ENCODE measurements at places on chromosomes 6 and 20.

- DNase-seq: no peak
Measured at GRCh38 chr20:708956-709355, 33.4 kb upstream of the SCRT2 start.

DNA sequence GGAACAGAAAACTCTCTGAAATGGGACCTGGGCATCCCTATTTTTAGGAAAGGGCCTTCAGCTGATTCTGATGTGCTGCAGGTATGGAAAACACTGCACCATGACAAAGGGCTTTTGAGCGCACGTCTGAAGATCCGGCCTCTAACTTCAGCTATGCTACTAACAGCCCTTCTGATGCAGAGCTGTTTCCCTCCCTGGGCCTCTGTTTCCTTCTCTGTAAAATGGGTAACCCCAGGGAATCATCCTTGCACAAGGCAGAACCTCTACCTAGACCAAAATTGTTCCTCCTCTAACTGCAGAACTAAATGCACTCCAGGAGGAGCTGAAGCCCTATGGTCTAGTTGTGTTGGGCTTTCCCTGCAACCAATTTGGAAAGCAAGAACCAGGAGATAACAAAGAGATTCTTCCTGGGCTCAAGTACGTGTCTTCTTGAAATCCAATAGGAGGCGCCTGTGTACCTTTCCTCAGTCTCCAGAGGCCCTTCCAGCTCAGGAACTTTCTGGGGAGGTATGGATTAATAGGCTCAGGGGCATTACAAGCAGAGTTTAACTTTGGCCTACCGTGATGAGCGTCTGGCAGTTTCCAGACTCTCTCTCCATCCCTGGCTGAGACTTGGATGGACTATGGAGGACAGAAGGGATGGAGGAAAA, 5.9 kb downstream of the GPX5 start:
- DNase-seq: no peak

DNA sequence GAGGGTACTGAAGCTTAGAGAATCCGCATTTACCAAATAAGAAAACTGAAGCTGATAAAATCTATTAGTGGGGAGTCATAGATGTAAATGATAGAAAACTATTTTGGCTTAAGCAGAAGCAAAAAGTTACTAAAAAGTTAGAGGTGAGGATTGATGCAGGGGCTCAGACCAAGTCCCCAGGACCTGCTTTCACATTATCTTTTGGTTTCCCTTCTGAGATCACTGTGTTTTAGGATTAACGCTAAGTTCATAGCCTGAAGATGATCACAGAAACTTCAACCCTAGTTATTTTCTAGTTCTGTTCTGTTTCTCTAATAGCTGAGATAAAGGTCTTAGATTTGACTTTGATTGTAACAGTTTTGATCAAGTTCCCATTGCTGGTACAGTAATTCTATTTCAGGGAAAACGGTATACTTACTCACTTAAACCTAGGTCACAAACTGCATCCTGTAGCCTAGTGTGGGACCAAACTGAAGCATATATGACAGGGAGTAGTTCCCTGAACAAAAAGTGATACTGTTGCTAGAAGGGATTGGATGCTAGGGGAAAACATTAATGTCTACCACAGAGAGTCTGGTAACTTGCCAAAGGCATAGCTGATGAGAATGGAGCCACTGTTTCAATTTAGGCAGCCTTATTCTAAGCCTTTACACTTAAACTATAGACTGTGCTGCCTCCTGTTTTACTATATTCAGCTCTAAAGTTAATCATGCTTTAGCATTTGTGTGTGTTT, 13.1 kb downstream of the CYB5R4 start:
- DNase-seq: no peak

- DNase-seq: no peak
Measured at GRCh38 chr6:28462401-28462800, 19.1 kb upstream of the ZSCAN23 start.

GRCh38 chr6:82862543-82862942, 203.1 kb downstream of the UBE3D start:
- no peak for DNase-seq

- DNase-seq: no peak
Measured at GRCh38 chr6:134619077-134619476, 301.2 kb upstream of the SGK1 start.

- DNase-seq: no peak
Measured at GRCh38 chr6:104312851-104313250, 546.9 kb downstream of the HACE1 start.

DNA sequence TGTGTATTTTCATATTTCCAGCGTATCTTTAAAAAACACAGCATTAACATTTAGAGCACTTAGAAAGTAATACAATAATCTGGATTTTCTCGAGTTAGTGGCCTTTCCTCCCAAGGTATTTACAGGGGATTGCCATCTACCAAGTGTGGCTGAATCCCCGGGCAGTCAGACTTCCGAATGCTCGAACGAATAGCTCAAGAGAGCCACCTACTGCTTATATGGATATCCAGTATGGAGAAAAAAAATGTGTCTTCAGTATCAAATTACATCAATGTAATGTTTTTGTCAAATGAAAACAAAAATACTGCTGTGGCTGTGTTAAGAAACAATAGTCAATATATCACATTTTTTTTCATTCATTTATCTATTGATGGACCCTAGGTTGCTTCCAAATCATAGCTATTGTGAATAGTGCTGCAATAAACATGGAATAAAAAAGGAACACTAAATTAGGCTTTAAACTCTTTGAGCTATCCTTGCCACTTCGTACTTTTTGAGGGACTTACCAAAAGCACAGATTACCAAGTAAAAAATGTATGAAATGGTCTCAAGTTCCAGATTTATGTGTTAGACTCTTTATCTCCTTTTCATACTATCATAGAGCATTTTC, 654.5 kb upstream of the PTCHD4 start:
- DNase-seq: no peak

DNA sequence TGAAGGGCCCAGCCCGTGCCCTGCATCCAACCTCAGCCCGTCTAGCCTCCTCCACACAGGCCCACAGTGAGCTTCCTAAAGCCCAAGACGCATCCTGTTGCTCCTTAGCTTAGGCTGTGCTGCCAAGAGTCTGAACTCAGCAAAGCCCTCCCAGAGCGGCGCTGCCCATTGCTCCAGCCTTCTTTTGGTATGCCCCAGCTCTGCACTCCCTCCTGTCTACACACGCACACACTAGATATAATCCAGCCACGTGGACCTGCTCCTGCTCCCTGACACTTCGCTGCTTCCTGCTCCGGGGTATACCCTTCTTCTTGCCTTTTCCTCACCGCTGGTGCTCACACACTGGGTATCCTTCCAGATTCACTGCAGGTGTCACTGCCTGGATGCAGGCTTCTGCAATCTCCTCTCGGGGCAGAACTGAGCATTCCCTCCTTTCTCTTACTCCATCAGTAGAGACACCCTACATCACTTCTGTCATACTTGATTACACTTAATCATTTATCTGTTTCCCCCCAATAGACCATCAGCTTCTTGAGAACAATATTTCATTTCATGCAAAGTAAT, 23.8 kb downstream of the GABRR2 start:
- DNase-seq: no peak

Measured in amygdala (tissue), 56 donors.